DMS 273 treated with DMSO at 0.1 percent for 48 hours (cell line): ENCODE measurements at places on chromosomes 3 and 15.

- DNase-seq = no peak
Measured at GRCh38 chr15:74402873-74403587, 30.7 kb downstream of the SEMA7A start.

- DNase-seq = no peak
Measured at GRCh38 chr3:12643010-12643380, 20.9 kb downstream of the RAF1 start.

DNA sequence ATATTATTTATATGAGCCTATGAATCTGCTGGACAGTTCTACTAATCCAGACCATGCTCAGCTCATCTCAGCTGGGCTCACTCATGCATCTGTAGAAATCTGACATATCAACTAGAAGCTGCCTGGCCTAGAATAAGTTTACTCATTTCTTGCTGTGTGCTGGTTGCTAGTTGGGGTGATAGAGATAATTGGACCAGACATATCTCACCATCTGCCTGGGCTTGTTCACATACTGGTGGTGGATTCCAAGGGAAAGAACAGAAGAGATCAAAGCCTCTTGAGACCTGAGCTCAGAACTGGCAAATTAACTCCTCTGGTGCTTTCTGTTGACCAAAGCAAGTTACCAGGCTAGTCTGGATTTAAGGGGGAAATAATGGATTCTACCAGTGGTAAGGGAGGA is 109.1 kb downstream of the NSUN3 start:
- peak; percentile 26 for DNase-seq

DNA sequence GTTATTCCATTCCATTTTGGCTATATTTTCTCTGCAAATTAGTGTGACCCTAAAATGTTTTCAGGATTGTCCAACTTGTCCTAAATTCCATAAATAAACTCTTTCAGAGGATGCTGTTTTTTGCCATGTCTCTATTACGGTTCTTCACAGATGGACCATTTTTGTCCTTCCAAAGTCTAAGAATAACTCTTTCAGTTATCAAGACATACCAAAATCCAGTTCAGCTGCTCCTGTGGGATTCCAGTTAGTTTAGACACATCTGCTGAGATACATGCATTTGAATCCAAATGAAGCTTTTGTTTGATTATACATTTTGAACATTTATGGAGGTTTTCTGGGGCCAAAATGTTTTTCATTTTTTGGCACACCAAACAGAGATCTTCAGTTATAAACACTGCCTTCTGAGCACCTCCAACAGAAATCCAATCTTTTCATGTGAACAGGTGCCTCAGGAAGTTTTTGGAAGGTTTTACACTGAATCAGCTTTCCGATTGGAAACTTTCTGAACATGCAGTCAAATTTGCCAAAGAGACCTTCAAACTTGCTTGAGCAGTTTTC is 80.7 kb downstream of the TIGIT start:
- no peak for DNase-seq

GRCh38 chr15:44319385-44319784 is 30.9 kb downstream of the GOLM2 start:
- DNase-seq = no peak

- DNase-seq = no peak
Measured at GRCh38 chr15:25767356-25768151, 95.6 kb downstream of the ATP10A start.

DNA sequence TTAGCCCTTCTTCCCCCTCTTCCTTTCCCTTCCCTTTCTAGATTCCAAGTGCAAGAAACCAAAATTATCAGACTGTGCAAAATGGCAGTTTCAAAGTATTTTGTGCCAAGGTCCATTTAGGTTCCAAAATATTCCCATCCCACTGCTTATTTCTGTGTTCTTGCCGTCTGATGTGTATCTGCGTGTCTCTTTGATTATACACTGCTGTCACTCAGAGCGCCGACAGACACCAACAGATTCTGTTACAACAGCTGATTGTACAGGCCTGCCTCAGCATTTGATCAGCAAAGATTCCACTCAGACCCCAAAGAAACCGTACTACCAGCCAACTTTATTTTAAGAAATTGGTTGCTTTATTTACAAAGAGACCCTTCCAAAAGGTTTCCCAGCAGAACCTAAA is 225.6 kb upstream of the SATB1 start:
- DNase-seq = no peak

DNA sequence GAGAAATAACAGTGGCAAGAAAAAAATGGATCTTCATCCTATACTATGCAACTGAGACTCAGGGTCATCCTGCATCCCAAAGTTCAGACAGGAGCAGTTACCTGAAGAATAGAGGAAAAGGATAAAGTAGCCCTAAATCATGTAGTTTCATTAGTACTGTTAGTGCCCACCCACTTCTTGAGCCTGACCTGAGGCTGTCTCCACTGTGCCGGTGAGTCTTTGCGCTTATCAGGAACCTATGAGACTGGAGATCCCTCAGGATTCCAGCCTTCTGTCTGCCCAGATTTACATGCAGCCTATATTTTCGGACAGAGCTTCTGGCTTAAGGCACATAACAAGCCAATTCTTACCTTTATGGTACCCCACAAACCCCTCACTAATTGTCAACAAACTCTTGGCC is 791.6 kb downstream of the ROBO1 start:
- no peak for DNase-seq

- peak; percentile 38 for DNase-seq
Measured at GRCh38 chr3:195003006-195003892, 267.7 kb downstream of the XXYLT1 start.

GRCh38 chr15:87602371-87602770 is 654.2 kb downstream of the NTRK3 start:
- DNase-seq = no peak

GRCh38 chr3:184004476-184004875 is 13.2 kb downstream of the ABCC5 start:
- no peak for DNase-seq

DNA sequence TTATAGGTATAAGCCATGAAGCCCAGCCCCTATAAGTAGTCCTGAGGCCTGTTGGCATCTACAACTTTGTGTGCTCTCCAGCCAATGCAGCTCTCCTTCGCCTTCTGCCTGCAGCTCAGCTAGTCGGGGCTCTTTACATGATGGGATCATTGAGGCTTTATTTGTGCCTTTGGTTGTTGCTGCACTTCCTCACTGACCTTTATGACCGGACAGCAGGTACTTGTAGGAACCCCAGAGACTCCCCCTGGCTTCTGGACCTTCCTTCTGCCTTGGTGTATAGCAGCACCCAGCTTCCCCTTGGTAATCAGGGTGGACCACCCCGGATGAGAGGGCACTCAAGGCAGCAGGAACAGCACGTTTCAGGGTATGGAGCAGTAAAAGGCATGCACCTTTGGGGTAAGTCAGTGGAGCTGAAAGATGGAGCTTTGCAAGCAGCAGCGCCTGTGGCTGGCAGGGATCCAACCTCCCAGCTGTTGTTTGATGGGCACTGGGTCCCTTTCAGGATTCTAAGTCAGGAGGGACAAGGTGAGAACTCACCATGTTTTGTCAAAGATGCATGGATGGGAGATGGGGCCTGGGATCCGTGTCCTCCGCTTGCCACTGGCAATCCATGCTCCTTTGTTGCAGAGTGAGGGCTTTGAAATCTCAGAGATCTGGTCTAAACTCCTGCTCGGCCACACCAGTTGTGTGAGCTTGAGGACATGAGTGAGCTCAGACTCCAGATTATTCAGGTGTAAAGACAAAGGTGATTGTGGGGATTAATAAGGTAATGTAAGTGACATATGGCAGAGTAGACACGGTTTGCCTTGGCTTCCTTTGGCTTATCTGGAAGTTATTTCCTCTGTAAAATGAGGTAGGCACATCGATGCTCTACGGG is 65.1 kb upstream of the KLF13 start:
- no peak for DNase-seq

DNA sequence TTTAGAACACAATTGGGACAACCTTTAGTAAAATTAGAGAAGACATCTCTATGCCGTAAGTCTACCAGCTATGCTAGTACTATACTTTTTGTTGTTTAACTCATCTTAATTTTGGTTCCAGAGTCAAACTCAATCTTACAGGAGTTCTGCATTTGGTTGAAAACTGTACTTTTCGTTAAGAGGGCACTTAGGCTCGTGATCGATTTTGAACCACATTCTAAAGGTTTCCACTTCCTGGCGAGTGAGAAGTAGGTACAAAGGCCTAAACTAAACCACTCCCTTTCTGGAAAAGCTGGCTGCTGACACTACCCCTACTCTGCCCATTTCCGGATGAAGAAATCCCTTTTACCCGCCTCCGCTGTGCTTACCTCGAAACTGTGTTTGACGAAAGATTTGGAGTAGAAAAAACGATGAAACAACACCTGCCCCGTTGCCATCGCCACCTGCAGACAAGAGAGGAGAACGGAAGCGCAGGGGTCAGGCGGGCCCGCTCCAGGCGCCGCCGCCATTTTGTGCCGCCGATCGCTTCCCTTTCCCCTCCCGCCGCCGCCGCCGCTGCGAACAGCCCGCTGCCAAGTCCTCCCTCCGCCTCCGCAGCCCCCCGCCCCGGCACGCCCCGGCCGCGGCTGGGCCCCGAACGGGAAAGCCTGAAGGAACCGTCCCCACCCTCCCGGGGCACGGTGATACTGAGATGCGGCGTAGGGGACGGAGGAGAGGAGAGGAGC is 748 bp downstream of the CCNL1 start:
- no peak for DNase-seq
